GM04503 (cell line): ENCODE measurements at places on chromosomes 4 and X.
A peak's percentile ranks its signal among the peaks of the same experiment; 100 is the strongest.

- no peak for DNase-seq
Measured at GRCh38 chr4:184807797-184808712, 17.7 kb downstream of the ACSL1 start.

DNA sequence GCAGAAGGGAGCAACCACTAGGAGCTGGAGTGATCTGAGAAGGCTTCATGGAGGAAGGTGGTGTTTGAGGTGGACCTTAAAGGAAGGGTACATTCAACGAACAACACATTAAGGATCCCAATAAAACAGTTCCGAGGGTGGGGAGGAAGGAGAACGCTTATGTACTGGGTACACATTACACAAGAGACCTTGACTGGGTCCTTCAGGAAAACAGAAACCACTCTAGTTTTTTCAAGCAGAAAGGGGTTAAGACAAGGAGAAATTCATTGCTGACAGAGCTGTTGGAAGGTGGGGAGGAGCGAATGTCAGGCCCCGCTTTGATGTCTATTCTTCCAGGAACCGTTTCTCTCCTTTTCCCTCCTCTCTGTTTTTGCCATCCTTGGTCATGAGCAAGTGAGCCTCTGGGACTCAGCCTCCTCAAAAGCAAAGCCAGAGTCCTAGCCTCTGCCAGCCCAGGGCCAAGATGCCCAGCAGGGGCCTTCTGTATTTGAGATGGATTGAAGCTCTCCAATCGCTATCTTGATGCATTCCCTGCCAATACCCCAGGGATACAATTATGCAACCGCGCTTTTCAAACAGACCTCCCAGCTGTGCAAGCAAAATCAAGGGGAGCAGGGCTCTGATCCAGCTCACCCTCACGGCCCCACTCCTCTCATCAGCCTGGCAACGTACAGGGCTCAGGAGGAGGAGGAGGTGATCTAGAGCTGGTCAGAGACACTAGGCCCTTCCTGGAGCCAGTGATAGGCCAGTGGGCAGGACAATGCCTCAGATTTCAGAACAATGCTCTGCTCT, 48.4 kb downstream of the ZBTB49 start:
- no peak for DNase-seq

DNA sequence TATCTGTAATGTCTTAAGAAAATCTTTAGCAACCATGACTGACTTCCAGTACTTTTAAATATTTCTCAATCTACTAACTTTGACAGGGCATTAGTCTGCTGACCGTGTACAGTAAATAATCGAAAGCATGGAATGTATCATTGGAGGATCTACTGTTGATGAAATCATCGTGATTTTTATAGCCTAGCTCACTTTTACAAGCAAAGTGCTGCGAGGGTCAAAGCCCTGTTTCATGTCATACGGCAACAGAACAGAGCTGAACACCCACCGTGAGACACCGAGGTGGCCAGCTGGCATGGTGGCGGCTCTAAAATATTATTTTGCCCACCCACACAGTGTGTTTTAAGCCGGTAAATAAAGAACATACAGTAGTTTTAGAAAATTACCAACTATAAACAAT, 679.3 kb downstream of the FAT4 start:
- DNase-seq = no peak

GRCh38 chr4:126136922-126137781, 822.4 kb downstream of the FAT4 start:
- no peak for DNase-seq

- peak; percentile 27 for DNase-seq
Measured at GRCh38 chrX:53223955-53224859, 800 bp downstream of the KDM5C start.

- DNase-seq = no peak
Measured at GRCh38 chr4:101067383-101067782, 279.9 kb downstream of the PPP3CA start.

- DNase-seq = no peak
Measured at GRCh38 chr4:108168671-108169523, at the start of gene LEF1. Gene LEF1 (minus strand): TSS chr4:108168932. CDS start chr4:108167767, 1,165 bp downstream.

- no peak for DNase-seq
Measured at GRCh38 chr4:69689599-69689998, 36.6 kb upstream of the UGT2A1 start.

DNA sequence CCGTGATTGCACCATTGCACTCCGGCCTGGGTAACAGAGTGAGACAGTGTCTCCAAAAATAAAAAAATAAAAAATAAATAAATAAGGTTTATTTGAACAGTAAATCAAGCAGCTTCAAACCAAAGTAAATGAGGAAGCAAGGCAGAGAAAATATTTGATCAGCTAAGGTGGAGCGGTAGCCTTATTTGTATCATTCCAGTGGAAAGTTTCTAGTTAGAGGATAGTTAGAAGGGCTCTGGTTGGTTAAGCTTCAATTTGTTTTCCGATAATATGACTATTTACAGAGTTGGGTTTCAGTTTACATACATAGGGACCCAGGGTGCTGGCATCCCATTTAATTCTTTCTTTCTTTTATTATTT, 21.8 kb upstream of the OPHN1 start:
- no peak for DNase-seq

- no peak for DNase-seq
Measured at GRCh38 chr4:152138451-152138850, 377.6 kb upstream of the GATB start.

- DNase-seq = no peak
Measured at GRCh38 chr4:26482508-26483462, 7.5 kb downstream of the CCKAR start.

DNA sequence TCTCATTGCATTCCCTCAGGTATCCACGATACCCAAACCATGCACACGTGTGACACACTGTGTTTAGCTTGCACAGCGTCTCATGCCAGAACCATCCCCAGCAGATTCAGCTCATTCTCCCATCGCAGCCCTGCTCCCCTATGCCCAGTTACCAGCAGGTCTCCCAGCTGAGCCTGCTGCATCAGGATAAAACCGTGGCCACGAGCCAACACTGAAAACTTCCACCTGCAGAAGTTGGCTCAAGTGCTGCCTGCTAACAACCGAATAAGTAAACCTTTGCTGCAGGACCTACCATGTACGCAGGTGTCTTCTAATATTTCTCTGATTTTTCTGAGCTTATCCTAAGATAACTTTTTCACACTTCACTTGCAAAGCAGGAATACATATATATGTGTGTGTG, 120.4 kb upstream of the STS start:
- no peak for DNase-seq

DNA sequence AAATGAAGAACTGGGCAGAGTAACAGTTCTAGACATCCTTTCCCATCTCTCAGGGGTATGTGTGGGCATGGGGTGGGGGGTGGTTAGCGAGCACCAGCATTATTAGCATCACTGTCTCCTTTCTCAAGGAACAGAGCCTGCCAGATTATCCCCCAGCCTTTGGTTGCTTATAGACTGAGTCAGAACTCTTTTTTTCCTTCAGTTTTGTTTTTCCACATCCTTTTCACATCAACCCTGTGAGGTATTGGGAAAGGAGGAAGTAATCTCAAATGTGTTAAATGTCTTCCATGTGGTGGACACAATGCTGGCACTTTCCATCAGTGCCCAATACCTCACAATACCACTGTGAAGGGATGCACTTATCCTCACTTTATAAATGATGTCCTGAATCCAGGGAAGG, 3.1 kb upstream of the FGF16 start:
- no peak for DNase-seq

DNA sequence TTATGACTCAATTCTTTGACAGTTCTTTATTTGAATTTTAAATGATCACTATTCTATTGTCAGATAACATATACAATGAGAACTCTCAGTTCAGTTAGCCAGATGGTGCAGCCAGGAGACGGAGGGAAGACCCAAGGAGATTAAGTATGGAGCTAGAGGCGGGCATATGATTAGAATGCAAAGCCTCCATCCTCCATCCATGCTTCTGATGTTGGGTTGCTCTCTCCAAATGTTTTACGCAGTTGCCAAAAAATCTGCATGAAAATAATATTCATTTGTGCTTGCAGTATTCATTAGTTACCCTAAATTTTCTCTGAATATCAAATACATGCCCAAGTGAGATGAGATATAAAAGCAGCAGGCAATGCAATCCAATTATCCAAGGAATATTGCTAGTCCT, 874.8 kb downstream of the C4orf33 start:
- no peak for DNase-seq

DNA sequence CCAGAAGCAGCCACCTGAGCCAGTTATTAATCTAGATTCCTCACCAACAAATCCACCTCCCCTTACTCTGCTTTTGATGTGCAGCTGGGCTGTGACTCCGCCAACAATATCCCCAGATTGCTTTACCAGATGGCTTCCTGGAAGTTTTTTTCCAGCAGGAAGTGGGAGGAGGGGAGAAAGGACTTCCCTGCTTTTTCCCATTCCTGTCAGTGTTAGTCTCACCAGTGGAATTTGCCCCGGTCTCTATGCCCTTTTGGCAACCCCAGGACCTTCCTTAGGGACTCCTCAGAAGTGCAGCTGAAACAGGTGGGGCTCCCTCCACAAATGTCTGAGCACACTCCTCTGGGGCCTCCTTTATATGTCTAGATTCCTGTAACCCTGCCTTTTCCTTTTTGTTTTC, 465.2 kb upstream of the IGFBP7 start:
- DNase-seq = no peak

GRCh38 chr4:89008166-89008565, 48.8 kb downstream of the FAM13A start:
- no peak for DNase-seq

- DNase-seq = no peak
Measured at GRCh38 chr4:35520059-35520458, 724.3 kb downstream of the ARAP2 start.

- DNase-seq = no peak
Measured at GRCh38 chr4:45846016-45846415, 277.8 kb downstream of the GABRG1 start.

DNA sequence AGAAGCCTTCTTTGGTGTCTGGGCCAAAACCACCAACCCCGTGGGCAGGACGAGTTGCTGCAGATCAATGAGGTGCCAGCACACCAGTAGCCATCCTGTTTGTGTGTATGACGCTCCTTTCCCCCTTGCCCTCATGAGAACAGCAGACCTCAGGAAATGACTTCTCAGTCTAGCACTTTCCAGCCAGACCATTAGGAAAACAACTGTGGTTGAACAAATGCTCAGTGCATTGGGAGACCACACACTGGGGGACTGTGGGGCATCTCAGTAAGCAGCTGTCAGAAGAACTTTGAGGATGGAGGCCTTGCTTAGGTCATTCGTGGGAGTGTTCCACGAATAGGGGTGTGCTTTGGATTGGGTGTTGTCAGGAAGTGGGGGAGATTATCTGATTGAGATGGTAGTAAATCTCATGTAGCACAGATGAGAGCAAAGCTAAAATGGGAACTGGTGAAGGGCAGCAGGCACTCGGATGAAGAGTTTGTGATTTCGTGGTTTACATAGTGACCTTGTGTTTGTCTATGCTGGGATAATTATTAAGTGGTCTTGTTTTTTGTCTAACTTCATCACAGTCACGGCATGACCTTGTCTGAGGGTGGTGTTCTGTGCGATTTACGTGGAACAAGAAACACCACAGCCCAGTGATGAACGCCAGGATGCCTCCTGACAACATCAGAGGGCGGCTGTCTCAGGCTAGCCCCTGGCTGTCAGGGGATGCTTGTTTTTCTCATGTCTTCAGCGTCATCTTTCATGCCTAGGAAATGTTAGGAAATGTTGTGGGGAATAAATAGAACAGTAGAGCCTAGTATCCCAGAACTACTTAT, 70.1 kb downstream of the USP46 start:
- peak; percentile 22 for DNase-seq

GRCh38 chrX:27163236-27163635, 299.9 kb downstream of the PPP4R3C start:
- DNase-seq = no peak

DNA sequence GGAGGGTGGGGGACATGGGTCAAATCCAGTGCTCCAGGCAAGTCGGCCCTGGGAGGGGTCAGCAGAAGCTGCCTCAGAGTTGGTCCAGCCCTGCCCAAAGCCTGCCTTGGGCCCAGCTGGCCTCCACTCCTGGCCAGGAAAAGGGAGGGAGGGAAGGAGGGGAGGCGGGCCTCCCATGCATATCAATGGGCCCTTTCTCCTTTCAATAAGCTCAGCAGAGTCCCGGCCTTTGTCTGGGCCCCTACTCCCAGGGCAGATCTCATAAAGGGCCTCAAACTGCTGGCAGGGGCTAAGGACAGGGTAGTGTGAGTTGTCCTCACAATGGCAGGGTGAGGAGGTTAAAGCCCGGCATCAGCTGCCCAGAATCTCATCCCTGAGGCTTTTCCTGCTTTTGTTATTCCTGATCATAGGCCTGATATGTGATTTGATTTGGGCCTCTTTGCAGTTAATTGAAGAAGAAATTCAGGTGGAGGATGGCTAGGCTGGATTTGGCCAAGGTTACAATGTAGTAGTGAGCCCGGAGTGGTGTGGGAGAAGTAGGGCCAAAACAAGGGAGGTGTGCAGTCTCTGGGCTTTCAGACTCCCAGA, 121.1 kb upstream of the ATP6AP2 start:
- DNase-seq = no peak

DNA sequence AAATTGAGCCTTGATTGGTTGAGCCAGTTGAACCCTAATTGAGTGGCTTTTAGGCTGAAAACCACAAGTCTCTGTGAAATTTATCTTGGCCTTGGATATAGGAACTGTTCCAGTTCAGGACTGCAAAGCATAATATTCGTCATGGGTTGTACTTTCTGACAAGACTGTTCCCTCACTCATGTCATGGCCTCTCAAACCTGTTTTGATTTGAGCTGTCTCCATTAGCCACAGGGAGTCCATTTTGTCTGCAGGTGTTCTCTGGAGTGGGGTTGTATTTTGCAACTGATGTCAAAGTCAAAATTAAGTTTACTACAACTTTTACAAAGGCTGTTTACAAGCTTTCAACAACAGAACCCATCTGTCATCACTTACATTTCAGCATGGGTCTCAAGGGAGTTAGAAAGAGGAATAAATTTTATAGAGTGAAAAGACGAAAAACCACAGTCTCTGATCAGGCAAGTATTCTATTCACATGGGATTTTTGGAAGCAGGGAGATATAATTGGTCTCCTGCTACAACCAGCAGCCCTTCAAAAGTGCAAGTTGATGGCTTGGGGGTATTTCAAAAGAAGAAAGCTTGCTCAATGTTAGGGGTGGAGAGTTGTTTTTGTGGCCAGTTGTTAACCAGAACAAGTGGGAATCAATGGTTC, 1716.3 kb downstream of the C4orf33 start:
- no peak for DNase-seq

- DNase-seq = no peak
Measured at GRCh38 chr4:77358315-77358928, 201.4 kb downstream of the CCNG2 start.
